Amygdala (tissue), 56 donors: ENCODE measurements at places on chromosomes 1 and 21.

- DNase-seq: no peak
Measured at GRCh38 chr1:15296585-15297321, 49.7 kb downstream of the FHAD1 start.

- no peak for DNase-seq
Measured at GRCh38 chr1:1922956-1923833, 4.1 kb upstream of the TMEM52 start.

GRCh38 chr1:241624935-241625334 is 15.2 kb downstream of the CHML start:
- DNase-seq: no peak

DNA sequence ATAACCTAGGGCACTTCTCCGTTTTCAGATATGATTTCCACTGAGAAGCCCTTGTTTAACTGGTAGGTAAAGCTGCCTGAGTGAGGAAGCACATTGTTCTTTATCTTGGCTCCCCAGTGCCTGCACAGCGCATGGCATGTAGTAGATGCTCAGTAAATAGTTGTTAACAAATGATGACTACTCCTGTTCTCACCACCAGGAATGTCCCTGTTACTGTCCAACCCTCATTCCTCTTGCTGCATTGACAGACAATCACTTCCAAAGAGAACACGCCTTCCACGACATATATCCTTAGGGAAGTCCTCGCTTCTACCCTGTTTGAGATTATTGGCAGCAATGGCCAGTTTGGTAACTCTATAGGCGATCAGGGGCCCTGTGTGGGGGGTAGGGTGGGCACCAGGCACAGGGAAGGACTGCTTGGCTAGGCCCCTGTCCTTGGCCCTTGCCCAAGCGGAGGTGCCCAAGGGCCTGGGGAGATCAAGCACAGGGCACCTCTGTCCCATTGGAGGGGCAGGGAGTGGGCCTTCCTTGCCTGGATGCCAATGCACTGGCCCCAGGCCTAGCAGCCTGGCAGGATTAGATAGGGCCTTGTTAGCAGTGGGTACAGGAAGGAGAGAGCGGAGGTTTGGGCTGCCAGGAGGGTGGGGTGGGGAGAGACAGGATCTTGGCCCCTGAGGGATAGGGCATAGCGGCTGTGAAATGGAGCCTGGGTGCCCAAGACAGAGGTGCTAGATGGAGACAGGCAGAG is 10.2 kb downstream of the NES start:
- DNase-seq: no peak

GRCh38 chr1:234531151-234531635 is 52.2 kb upstream of the TARBP1 start:
- no peak for DNase-seq

DNA sequence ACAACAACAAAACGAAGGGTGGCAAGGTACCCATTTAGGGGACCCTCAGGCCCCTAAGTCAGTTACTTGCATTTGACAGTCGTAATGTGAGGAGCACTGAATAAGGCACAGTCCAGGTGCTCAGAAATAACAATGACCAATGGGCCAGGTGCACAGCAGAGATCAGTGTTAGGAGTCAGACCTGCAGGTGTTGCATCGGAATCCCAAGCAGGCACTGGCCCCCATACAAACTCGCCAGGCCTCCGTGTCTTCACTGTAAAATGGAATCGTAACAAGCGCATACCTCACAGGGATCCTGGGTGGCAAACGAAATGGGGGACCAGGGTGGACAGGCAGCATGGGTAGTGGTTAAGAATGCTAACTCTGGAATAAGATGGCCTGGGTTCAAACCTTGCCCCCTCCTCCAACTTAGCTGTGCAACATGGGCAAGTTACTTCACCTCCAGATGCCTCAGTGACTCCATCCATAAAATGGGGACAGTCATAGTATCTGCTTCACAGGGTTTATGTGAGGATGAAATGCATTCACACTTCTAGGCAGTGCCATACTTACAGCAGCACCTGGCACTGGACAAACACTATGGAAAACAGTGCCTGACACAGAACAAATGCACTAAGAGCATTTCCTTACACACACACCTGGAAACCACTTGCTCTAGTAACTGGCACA is 20.2 kb downstream of the RCAN1 start:
- no peak for DNase-seq

DNA sequence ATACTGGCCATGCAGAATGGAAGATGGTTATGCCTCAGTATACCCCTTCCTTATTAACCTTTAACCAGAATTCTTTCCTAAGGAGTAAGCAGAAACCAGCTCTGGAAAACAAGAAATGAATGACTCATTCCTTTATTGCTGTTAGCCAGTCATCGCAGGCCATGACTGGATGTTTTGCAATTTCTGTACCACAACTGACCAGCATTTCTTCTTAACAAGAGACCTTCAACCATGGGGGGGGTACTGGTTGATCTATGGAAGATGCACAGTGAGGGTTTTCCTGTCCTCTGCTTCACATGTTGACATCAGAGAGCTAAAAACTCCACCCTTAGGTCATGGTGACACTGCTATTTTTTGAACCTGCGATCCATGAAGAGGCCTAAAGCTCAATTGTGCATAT is 28.0 kb upstream of the RNF2 start:
- no peak for DNase-seq

GRCh38 chr1:220298470-220299205 is 26.4 kb upstream of the RAB3GAP2 start:
- DNase-seq: no peak

DNA sequence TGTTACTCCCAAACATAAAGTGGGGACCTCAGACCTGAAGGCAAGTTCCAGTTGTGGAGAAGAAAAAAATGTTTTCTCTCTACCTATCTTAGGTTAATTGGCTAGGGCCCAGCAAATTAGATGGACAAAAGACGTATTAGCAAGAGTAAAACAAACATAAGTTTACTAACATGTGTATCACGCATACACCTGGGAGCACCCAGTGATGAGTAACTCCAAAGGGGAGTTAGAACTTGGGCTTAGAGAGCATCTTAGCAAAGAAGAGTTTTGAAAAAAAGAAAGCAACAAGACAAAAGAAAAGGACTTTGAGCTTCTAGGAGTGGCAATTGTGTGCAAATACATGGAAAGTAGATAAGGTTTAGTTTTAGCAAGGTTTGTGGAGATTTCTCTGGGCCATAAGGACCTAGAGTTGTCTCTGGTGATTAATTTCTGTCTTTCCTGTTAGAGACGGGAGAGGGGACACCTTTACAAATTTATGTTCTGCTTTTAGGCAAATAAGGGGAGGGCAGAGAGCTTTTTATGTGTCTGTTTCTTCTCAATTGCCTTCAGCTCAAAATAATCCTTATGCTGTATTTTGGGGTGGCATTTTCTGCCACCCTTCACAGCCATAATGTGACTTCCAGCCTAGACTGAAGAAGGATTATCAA is 76.7 kb upstream of the PTGFRN start:
- DNase-seq: no peak

GRCh38 chr1:169497317-169497716 is 11.6 kb upstream of the SLC19A2 start:
- no peak for DNase-seq

DNA sequence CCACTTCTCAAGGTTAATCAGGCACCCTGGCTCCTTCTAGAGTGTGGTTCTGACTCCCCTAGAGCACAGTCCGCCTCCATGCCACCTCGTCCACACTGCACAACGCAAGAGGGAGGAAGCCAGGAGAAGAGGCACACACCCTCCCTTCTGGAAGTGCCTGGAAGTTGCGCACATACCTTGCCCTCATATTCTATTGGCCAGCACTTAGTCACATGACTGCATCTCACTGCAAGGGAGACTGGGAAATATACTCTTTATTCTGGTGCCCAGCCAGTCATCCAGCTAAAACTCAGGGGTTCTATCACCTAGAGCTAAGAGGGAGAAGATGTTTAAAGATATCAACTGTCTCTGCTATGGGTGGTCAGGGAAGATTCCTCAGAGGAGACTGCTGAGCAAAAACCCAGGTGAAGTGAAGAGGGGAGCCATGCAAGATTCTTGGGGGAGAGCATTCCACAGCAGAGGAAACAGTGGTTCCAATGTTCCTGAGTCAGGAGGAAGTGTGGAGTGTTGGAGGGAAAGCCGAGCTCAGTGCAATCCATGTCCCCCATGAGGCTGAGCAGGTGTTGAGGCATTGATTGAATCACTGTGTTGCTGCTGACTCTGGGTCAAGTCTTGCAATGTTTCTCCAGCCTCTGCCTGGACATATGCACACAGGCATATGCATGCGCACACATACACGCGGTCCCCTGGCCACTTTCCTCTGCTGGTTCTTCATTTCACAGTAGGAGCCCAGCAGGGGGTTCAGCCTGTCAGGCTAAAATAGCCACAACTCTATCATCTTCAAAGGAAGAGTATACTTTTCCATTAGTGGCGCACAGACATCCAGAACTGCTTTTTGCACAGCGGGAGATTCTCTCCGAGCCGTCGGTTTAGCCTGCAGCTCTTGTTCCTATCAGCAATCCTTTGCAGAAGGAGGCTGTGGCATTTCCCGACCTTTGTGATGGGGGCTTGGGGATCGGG is 22.3 kb upstream of the KLHDC7A start:
- DNase-seq: no peak

- DNase-seq: peak; percentile 58
Measured at GRCh38 chr1:31937300-31938183, 626 bp downstream of the PTP4A2 start.

DNA sequence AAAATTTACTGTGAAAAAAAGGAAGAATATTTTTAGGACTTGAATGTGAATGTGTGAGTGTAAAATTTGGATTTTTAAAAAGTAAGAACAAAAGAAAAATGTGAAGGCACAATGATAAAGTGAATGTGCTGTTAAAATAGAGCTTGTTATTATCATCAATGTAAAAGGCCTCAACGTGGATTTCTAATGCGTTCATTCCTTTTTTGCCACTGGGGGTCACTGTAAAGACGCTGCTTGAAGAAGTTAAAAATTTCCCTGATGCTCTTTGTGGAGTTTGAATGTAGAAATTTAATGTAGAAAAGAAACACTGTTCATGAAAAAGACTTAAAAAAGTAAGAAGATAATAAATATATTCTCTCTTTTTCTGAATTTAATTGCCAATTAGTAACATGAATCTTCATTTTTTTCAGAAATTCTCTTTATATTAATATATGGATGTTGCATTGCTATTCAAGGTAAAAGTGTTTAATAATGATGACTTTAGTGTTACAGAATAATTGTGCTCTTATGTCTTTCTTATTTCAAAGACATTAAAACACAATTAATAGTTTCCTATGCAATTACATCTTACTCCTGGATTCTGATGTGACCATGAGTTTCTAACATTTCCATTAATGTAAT is 161.5 kb downstream of the DNM3 start:
- no peak for DNase-seq
